ENCODE measurements at places on chromosomes 11 and 22. TPM values are rescaled to one million over a fixed set of nuclear protein-coding genes. Genes with fewer than 3 reads are reported as not detected.
A peak's percentile ranks its signal among the peaks of the same experiment; 100 is the strongest.

- H3K4me3 ChIP-seq = no peak overlapping the region
- H3K36me3 ChIP-seq = no peaks in the 10 kb centered on the region
- DNase-seq = no peak
- no peaks in the 10 kb centered on the region for H3K27me3 ChIP-seq
These were observed 38.0 kb upstream of the ARFGAP3 start for GRCh38 chr22:42895087-42895486.

The UBQLNL gene
- 0.53 TPM for total RNA-seq

The OR51I2 gene
- not detected for total RNA-seq

DNA sequence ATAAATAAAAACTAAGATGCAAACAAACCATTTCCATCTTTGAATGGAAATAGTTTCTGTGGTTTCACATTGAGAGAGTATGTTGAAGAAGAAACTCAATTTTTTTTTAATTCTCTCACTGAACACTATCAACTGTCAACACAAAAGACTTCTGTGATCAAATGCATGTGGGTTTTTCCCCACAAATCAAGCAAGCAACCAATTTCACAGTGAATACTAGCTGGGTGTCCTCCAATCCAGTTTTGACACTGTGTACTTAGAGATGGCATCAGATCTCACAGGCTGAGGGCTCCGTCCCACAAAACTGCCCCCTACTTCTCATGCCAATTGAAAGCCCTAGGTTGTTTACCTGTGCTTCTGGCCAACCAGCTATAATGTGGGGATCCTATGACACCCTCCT lies 34.5 kb downstream of the CTSC start:
- H3K4me3 ChIP-seq = no peak overlapping the region
- H3K4me1 ChIP-seq = peaks cover 3% of the 10 kb centered on the region
- H3K27me3 ChIP-seq = no peaks in the 10 kb centered on the region
- H3K36me3 ChIP-seq = no peaks in the 10 kb centered on the region
- no peak overlapping the region for H3K27ac ChIP-seq

DNA sequence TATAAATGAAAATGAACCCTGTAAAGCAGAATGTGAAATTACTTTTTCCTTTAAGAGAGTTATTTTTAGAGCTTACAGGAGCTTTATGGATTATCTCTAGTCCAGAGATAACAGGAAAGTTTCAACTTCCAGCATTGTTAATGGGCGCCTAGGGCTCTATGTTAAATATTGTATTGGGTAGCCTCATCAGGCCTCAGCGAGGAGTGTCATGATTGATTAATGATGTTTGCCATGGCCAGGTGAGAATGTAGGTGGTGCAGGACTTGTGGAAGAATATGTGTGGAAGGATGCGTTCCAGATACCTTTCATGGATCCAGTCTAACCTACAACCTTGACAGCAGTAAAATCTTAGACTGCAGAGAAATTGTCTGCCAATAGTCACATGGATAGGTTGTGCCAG lies 50.6 kb downstream of the ME3 start:
- no peak for DNase-seq
- H3K27me3 ChIP-seq = no peaks in the 10 kb centered on the region
- no peaks in the 10 kb centered on the region for H3K36me3 ChIP-seq
- peaks cover 26% of the 10 kb centered on the region for H3K4me1 ChIP-seq
- peak overlapping the region; percentile 15 for H3K27ac ChIP-seq
- H3K4me3 ChIP-seq = no peak overlapping the region

The NXPE1 gene
- not detected for total RNA-seq

GRCh38 chr11:68966894-68967780 lies 13.6 kb downstream of the MRGPRD start:
- DNase-seq = no peak
- no peaks in the 10 kb centered on the region for H3K27me3 ChIP-seq
- no peaks in the 10 kb centered on the region for H3K36me3 ChIP-seq
- H3K27ac ChIP-seq = no peak overlapping the region

GRCh38 chr11:26322335-26323067 lies 9.4 kb upstream of the ANO3 start:
- no peaks in the 10 kb centered on the region for H3K4me1 ChIP-seq
- H3K4me3 ChIP-seq = no peak overlapping the region
- H3K27me3 ChIP-seq = no peaks in the 10 kb centered on the region
- H3K27ac ChIP-seq = no peak overlapping the region

DNA sequence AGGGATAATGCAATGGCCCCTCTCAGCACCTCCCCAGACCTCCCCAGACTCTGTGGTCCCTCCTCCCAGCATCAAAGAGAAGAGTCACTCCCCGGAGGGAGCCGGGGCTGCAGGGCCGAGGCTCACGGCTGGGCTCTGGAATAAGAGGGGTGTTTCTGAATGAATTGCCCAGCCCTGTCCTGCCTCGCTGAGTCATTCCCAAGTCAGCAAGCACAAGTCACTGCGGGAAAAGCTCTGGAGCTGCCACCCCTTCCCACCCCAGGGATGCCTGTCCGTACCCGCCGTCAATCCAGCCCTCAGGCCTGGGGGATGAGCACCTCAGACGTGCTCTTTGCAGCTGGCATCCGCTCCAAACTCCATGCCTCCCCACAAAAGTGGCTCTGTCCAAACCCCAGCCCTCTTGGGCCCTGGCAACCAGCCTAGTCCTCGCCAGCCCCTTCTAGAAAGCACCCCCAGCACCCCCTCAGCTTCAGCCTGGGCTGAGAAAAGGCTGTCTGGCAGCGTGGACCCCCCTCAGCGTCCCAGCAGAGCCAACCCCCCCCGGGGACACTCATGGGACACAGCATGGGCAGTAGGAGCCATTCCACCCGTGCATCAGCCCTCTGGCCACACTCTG lies 22.7 kb downstream of the CELSR1 start:
- no peak for DNase-seq
- H3K27me3 ChIP-seq = no peaks in the 10 kb centered on the region
- H3K4me3 ChIP-seq = no peak overlapping the region

DNA sequence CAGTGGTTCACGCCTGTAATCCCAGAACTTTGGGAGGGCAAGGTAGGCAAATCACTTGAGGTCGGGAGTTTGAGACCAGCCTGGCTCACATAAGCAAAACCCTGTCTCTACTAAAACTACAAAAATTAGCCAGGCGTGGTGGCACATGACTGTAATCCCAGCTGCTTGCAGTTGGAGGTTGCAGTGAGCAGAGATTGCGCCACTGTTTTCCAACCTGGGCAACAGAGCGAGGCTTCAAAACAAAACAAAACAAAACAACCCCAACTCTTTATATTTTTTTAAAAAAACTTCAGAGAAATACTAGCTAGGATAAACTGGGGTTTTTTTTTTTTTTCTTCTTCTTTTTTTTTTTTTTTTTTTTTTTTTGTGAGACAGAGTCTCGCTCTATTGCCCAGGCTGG lies 31.8 kb upstream of the RAPSN start:
- H3K4me1 ChIP-seq = no peaks in the 10 kb centered on the region
- H3K27ac ChIP-seq = no peak overlapping the region
- no peak for DNase-seq
- H3K4me3 ChIP-seq = no peak overlapping the region
- H3K36me3 ChIP-seq = peaks cover 3% of the 10 kb centered on the region
- no peaks in the 10 kb centered on the region for H3K27me3 ChIP-seq

The AMPD3 gene
- total RNA-seq = 3.7 TPM

The RCN1 gene
- total RNA-seq = 9.8 TPM

The TIGD3 gene
- total RNA-seq = not detected

DNA sequence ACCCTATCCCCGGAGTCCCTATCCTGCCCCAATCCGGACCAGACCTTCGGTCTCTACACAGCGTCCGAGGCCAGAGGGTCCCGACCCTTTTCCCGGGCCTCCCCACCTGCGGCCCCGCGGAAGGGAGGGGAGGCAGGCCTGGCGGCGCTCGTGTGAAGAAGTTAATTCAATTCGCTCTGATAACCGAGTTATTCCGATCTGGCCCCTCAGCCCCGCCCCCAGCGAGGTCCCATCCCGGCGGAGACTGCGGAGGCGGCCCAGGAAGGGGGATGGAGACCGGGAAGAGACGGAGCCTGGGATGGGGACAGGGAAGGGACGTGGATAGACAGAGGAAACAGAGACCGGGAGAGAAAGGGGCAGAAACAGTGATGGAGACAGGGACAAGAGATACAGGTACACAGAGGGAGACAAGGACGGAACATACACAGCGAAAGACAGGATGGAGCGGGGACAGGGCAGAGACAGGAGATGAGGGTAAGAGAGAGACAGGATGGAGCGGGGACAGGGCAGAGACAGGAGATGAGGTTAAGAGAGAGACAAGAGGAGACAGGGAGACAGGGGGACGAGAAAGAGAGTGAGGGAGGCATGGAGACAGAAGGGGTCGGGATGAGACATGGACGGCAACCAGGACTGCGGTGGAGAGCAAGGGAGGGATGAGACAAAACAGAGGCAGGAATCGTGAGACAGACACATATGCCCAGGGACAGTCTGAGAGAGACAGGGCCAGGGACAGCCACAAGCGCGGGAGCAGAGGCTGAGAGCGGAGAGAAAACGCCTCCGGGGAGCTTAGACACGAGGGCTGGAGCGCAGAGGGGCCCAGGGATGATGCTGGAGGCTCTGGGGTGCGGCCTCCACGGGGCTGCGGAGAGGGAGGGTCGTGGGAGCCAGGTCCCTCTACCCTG lies 636 bp upstream of the PHOX2A start:
- no peak overlapping the region for H3K27ac ChIP-seq
- H3K36me3 ChIP-seq = no peaks in the 10 kb centered on the region
- no peak overlapping the region for H3K4me3 ChIP-seq
- H3K4me1 ChIP-seq = peaks cover 9% of the 10 kb centered on the region

The ABCG4 gene
- not detected for total RNA-seq

- H3K27me3 ChIP-seq = peaks cover 13% of the 10 kb centered on the region
- no peaks in the 10 kb centered on the region for H3K36me3 ChIP-seq
- no peak for DNase-seq
- peaks cover 6% of the 10 kb centered on the region for H3K4me1 ChIP-seq
- no peak overlapping the region for H3K27ac ChIP-seq
These were observed 11.2 kb downstream of the SLC25A1 start for GRCh38 chr22:19167106-19167869.

- H3K27ac ChIP-seq = no peak overlapping the region
- DNase-seq = no peak
- H3K27me3 ChIP-seq = no peaks in the 10 kb centered on the region
- no peaks in the 10 kb centered on the region for H3K36me3 ChIP-seq
- peaks cover 20% of the 10 kb centered on the region for H3K4me1 ChIP-seq
- H3K4me3 ChIP-seq = peak overlapping the region; percentile 87
These were observed 1.2 kb downstream of the GAS2L1 start for GRCh38 chr22:29307596-29308147.

The CDC42EP1 gene
- 118 TPM for total RNA-seq

The OR10D3 gene
- not detected for total RNA-seq

The SLCO2B1 gene
- 32.1 TPM for total RNA-seq

The TPBGL gene
- 0.09 TPM for total RNA-seq

- no peaks in the 10 kb centered on the region for H3K27me3 ChIP-seq
- no peak overlapping the region for H3K4me3 ChIP-seq
- H3K4me1 ChIP-seq = peaks cover 8% of the 10 kb centered on the region
- H3K27ac ChIP-seq = no peak overlapping the region
- DNase-seq = no peak
These were observed 66.9 kb downstream of the RBFOX2 start for GRCh38 chr22:35961480-35962295.

GRCh38 chr11:11038782-11039181 lies 180.9 kb upstream of the ZBED5 start:
- no peaks in the 10 kb centered on the region for H3K36me3 ChIP-seq
- no peak overlapping the region for H3K4me3 ChIP-seq
- no peak for DNase-seq
- no peaks in the 10 kb centered on the region for H3K4me1 ChIP-seq
- H3K27me3 ChIP-seq = no peaks in the 10 kb centered on the region

DNA sequence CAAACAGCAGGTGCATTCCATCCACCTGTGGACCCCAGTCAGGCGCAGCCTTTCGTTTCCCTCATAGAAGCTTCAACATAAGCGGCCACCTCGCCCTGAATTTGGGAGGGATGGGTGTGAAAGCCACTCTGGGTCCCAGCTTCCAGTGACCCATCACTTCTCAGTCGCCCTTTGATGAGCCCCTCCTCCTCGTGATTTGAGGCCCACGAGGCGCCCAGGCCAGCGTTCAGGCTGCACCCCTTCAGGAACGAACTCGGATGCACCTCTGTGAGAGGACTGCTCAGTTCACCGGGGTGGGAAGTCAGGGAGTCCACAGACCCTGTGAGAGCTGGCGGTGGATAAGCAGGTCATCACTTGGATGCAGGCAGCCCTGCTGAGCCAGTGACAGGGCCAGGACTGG lies 1118.2 kb downstream of the BRD1 start:
- no peaks in the 10 kb centered on the region for H3K27me3 ChIP-seq
- H3K27ac ChIP-seq = no peak overlapping the region
- peak; percentile 35 for DNase-seq
- no peak overlapping the region for H3K4me3 ChIP-seq

GRCh38 chr11:48043991-48044512 lies 63.7 kb downstream of the PTPRJ start:
- no peak overlapping the region for H3K4me3 ChIP-seq
- no peaks in the 10 kb centered on the region for H3K27me3 ChIP-seq
- no peak overlapping the region for H3K27ac ChIP-seq
- no peaks in the 10 kb centered on the region for H3K36me3 ChIP-seq
- no peak for DNase-seq
- H3K4me1 ChIP-seq = peaks cover 5% of the 10 kb centered on the region

The MUC5AC gene
- total RNA-seq = 0.04 TPM

GRCh38 chr22:23251445-23252093 lies 71.3 kb downstream of the BCR start:
- peaks cover 16% of the 10 kb centered on the region for H3K4me1 ChIP-seq
- H3K27me3 ChIP-seq = no peaks in the 10 kb centered on the region
- no peaks in the 10 kb centered on the region for H3K36me3 ChIP-seq

DNA sequence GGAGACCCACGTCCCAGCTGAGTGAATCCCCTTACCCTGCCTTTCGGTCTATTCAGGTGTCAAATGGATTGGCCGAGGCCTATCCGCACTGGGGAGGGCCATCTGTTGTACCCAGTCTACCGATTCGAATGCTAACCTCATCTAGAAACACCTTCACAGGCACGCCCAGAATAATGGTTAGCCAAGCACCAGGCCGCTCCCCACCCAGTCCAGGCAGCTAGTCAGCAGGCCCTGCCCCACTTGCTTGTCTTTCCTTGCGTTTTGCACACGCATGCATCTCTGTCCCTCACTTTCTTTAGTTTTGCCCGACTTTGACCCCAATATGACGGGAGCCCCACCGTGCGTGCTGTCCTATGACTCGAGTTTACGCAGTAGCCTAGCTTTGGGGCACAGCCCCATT lies 31.7 kb downstream of the PARVB start:
- no peak overlapping the region for H3K27ac ChIP-seq
- H3K4me3 ChIP-seq = no peak overlapping the region
- no peaks in the 10 kb centered on the region for H3K36me3 ChIP-seq
- no peaks in the 10 kb centered on the region for H3K4me1 ChIP-seq
- DNase-seq = no peak
